Tibial nerve (tissue), 4 donors: ENCODE measurements at places on chromosomes 3 and 15. TPM values are rescaled to one million over a fixed set of nuclear protein-coding genes. Genes with fewer than 3 reads are reported as not detected.
A peak's percentile ranks its signal among the peaks of the same experiment; 100 is the strongest.

DNA sequence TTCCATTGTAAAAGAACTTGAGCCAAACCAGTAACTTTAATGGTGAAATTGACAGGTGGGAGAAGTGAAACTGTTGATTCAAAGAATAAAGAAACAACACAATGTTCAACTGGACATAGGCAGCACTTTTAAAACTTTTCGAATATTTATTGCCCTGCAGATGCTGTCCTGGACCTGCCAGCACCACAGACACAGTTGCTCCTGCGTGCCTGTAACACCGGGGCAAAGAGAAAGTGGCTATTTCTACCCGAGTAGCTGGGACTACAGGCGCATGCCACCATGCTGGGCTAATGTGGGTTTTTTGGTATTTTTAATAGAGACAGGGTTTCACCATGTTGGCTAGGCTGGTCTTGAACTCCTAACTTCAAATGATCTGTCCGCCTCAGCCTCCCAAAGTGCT, 7.4 kb downstream of the IL5RA start:
- no peak for DNase-seq

- DNase-seq = no peak
These were observed 56.5 kb downstream of the PCSK6 start for GRCh38 chr15:101432982-101433381.

DNA sequence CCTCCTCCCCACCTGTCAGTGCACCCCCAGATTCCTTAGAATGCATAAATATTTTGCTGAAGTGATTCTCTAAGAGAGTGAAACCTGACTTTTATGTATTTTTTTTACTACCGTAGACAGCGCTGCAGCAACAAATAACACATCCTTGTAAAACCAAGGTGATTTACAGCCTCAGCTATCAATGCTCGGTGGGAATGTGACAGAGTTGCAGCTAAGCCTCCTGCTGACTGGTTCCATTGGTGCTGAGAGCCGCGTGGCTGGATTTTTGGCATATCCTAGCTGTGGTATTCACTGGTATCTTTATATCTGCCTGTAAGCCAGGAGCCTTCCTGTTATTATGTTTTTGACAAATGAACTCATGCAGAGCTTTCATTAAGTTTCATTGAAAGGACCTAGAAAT, 11.0 kb downstream of the FGD5 start:
- DNase-seq = no peak

DNA sequence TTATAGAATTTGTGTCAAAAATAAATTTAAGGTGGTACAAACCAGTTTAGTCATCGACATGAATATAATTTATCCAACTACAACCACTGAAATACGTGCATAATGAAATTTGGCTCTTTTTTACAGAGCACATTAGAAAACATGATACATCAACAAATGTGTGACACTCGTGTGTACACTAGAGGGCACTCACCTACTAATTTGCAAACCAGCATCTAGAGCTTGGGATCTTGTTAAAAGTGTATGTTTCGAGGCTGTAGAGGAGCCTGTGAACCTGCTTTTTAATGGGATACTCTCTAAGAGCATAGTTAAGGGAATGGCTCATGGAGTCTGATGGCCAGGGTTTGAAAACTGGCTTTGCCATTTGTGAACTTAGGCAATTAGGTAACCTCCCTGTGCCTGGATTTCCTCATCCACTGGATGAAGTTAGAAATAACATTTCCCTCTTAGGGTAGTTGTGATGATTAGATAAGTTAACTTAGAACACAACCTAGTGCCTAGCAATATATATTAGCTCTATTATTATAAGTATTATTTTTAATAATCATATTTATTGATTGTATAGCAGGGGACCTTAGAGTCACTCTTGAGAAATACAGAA, 8.8 kb upstream of the CPOX start:
- no peak for DNase-seq

DNA sequence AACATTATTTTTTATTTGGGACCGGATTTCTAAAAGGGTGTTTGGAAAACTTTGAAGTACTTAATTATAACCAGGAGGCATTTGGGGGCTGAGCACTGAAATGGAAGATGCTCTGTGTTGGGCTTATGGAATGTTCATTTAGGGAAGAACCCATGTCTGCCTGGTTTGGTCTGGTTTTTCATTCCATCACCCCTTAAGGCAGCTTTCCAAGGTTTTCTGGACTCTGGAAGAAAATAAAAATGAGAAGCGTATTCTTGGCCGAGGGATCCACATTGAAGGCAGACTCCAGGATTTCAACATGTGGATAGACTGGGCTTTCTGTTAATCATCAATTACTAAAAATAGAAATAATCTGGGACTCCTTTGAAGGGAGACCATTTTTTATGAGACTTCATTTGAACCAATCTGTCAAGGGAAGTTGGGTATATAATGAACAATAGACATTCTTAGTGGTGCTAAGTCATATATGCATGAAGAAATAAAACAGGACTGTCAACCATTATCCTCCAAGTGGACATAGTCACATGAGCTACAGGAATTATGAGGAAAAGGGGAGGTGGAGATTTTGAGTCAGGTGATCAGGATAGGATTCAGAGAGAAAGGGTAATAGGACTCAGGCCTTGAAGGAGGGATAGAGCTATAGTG, 270.5 kb upstream of the ADAMTS9 start:
- no peak for DNase-seq

DNA sequence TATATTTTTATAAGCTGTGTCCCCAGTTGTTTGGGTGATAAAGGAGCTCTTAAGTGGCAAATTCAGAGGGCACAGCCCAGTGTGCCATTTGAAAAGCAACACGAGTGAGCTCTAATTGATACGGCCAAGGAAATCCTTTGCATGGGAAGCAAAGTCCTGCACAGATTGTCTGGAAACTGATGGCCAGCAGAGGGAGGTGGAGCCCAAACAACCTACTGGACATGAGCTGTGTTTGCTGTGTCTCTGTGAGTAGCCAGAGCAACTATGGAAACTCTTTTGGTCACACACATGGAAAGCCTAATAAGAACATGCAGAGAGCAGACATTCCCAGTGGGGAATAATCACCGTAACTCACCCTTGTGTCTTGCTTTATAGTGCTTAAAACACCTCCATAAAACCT, 24.4 kb downstream of the ONECUT1 start:
- DNase-seq = no peak

GRCh38 chr15:100373120-100373896, 31.5 kb upstream of the ADAMTS17 start:
- no peak for DNase-seq

DNA sequence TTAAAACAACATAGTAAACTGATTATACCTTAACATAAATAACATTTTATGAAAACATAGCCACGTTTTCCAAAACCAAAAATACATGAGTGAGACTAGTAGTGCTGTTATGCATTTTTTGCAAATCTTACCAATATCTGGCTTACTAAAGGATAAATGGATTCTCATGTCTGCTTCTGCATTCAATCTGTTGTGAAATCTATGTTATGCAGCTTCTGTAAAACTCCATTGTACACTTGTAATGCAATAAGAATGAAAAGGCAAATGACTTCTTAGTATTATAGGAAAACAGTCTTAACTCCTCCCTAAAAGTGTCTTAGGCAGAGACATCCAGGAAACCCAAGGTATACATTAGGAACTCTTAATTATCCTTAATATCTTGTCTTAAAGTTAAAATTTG, 330.9 kb upstream of the THBS1 start:
- no peak for DNase-seq

DNA sequence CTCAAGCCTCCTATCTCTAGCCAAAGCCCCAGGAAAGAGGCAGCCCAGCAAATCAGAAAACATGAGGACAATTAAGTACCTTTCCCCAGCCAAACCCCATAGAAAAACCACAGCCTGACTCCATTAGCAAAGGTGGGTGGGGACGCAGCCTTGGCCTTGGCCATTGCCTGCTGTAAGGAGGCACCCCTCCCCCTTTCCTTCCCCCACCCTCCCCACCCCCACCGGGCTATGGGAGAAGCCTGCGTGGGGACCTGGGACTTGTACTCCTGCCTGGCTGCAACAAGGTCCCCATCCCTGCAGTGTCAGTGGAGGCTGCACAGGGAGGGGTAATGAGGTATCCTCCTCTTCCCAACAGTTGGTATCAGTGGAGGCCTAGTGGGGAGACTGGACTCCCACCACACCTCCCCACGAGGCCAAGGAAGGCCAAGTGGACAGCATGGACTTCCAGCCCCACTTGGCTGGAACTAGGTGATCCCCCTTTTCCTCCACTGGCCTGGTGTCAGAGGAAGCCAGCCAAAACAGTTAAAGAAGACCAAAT, 20.5 kb downstream of the PRR23E start:
- no peak for DNase-seq

DNA sequence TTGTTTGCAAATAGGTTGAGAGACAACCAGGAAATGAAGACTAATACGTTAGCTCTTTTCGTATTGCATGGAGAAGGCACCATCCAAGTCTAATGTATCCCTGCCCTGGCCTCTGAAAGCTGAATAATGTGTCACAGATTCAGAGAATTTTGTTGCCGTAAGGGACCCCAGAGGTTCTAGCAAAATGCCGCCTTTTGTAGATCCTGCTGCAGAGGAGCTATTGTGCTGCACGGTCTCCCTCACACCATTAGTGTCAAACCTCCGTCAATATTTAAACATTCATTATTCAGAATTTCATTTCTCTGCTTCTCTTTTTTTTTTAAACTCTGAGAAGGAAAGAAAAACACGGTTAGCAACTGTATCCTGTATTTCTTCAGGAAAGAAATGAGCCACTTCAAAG, 238.7 kb downstream of the EPHB1 start:
- no peak for DNase-seq

- DNase-seq = peak; percentile 59
These were observed 794.8 kb downstream of the MCTP2 start for GRCh38 chr15:95025924-95026728.

DNA sequence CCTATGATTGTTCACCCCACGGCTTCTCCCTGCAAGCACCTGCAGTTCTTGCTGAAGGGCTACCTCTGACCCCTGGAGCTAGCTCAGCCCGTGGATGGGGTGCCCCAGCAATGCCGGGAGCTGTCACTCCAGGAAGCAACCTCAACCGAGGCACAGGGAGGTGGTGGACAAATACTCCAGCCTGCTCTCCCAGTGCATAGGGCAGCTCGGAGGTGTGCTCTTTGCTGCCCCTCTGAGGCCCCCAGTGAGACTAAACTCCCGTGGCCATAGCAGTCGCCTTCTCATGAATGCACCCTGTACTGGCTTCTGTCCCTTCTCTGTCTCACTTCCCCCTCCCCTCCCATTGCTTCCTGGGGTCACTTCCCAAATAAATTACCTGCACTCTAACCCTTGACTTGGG, 48.5 kb downstream of the LINGO1 start:
- DNase-seq = no peak

- DNase-seq = no peak
These were observed 634.0 kb upstream of the LMCD1 start for GRCh38 chr3:7867587-7867986.

DNA sequence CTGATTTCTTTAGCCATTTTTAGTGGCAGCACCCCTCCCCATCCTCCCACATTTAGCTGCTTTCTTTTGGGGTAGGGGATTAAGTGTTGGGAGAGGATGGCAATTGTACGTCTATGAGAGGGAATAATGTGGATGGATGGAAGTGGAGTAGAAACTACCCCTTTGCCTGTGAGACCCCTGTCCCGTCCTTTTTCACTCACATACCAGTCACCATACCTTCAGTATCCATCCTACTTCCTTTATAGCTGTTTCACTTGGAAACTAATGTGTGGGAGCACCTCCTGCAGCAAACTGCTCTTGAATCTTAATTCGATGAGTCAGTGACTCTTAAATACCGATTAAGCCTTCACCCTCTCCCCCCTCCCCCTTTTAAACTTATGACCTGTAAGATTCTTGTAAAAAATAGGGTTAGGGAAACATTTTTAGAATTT, 730 bp downstream of the SPRED1 start:
- DNase-seq = no peak

GRAMD1C gene
- total RNA-seq = 0.63 TPM

TBC1D5 gene
- total RNA-seq = 81.0 TPM

TJP1 gene
- 413 TPM for total RNA-seq

SPTBN5 gene
- 34.5 TPM for total RNA-seq

SFMBT1 gene
- 31.2 TPM for total RNA-seq
